ENCODE measurements at places on chromosomes 7 and 10. TPM values are rescaled to one million over a fixed set of nuclear protein-coding genes. Genes with fewer than 3 reads are reported as not detected.

- H3K4me3 ChIP-seq = peak overlapping the region; percentile 33
- no peak for DNase-seq
- H3K27ac ChIP-seq = no peak overlapping the region
- peaks cover 31% of the 10 kb centered on the region for H3K4me1 ChIP-seq
- H3K36me3 ChIP-seq = no peaks in the 10 kb centered on the region
Observed at GRCh38 chr10:49398000-49398861, 2.3 kb upstream of the DRGX start.

GRCh38 chr7:46616636-46617035, 695.6 kb upstream of the IGFBP3 start:
- H3K27me3 ChIP-seq = no peaks in the 10 kb centered on the region
- no peak overlapping the region for H3K4me3 ChIP-seq
- no peak overlapping the region for H3K27ac ChIP-seq
- H3K4me1 ChIP-seq = no peaks in the 10 kb centered on the region

DNA sequence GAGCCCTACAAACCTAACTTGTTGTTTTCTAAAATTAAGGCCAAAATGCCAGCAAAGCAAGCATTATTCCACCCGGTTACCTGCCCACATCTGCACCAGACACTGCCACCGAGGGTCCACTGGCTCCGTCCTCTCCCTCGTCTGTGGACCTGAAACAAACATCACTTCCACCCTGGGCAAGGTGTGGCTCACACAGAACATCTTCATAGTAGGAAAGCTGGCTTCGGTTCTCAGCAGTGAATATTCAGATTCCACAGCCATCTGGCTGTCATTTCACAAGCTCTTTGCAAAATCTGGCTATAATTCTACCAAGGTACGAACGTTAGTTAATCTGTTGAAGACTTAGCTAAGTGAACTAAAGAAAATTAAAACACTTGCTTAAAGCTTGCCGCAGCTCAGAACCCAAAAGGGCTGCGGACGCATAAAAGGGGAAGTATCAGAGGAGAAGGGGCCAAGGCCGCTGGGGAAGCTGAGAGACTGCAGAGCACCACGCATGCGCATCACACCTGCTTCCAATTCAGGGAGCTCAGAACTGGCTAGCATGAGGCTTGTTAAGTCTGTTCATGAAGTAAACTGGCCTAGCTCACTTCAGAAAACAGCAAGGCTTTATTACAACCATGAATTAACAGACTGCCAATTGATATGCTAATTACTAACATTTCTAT, 46.1 kb downstream of the PTPRN2 start:
- no peak overlapping the region for H3K4me3 ChIP-seq
- DNase-seq = no peak
- H3K4me1 ChIP-seq = no peaks in the 10 kb centered on the region
- H3K27me3 ChIP-seq = peaks cover 7% of the 10 kb centered on the region
- no peak overlapping the region for H3K27ac ChIP-seq

DNA sequence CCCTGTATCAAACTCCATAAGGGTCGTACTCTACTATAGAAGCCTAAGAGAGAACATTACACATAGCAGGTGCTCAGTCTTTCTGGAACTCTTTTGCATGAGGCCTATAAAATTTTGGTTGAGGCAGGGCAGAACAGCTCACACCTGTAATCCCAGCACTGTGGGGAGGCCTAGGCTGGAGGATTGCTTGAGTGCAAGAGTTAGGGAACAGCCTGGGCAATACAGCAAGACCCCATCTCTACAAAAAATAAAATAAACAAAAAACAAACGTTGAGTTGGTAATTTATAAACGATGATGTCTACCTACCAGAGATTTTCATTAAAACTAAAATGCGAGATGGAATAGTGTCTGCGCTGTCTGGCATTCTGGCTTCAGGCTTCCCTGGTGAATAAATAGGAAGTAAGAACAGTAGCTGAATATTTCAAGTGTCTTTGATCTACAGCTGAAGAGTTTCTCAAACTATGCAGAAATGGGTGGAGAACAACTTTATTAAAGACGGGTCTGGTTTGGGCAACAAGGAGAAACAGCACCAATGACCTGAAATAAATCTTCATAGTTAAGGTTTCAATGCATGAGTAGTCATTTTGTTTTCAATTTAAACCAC, 774 bp downstream of the PON2 start:
- peak overlapping the region; percentile 89 for H3K27ac ChIP-seq
- peaks cover 18% of the 10 kb centered on the region for H3K4me1 ChIP-seq
- no peaks in the 10 kb centered on the region for H3K27me3 ChIP-seq
- no peaks in the 10 kb centered on the region for H3K36me3 ChIP-seq
- no peak for DNase-seq
- H3K4me3 ChIP-seq = peak overlapping the region; percentile 68

GRCh38 chr10:80484243-80484642, 30.1 kb downstream of the TSPAN14 start:
- DNase-seq = no peak
- H3K4me1 ChIP-seq = peaks cover 63% of the 10 kb centered on the region
- H3K4me3 ChIP-seq = no peak overlapping the region
- H3K27ac ChIP-seq = peak overlapping the region; percentile 68
- peaks cover 6% of the 10 kb centered on the region for H3K36me3 ChIP-seq

DNA sequence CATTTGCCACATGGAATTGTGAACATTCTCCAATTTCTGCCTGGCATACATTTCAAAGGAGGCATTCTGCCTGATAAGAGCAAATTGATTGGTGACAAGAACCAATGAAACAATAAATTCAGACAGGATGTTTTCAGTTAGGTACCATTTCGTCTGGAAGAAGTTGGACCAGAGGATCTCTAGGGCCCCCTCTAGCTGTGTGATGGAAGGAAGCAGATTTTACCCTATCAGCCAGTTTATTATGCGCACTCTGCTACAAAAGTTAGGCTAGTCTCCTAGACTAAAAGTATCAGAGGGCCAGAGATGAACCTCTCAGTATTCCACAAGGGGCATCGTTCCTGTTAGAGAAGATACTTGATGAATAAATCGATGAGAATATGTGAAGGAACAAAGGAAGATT, 118.0 kb downstream of the BUB3 start:
- H3K4me3 ChIP-seq = no peak overlapping the region
- H3K27ac ChIP-seq = no peak overlapping the region
- H3K27me3 ChIP-seq = peaks cover 23% of the 10 kb centered on the region
- H3K36me3 ChIP-seq = no peaks in the 10 kb centered on the region
- peaks cover 4% of the 10 kb centered on the region for H3K4me1 ChIP-seq
- DNase-seq = no peak

DNA sequence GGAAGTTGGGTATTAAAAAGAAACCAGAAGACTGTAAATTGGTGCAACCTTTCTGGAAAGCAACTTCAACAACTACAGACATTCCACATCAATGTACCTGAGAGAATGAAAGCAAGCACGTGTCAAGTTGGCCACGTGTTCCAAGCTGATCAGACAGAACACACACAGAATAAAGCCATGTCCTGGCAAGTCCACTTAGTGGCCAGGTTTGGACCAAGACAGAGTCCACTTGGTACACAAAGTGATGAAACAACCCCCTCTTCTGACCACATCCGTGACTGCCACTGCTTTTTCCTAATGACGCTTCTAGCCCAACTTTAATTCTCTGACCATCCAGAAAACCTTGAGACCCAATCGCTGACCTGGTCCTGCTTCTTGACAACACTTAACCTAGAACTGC, 109.4 kb downstream of the ABLIM1 start:
- H3K4me1 ChIP-seq = peaks cover 39% of the 10 kb centered on the region
- H3K36me3 ChIP-seq = no peaks in the 10 kb centered on the region
- H3K4me3 ChIP-seq = no peak overlapping the region
- no peak for DNase-seq
- H3K27me3 ChIP-seq = no peaks in the 10 kb centered on the region

GRCh38 chr10:91296471-91296870, 76.0 kb downstream of the PCGF5 start:
- H3K4me1 ChIP-seq = peaks cover 12% of the 10 kb centered on the region
- H3K36me3 ChIP-seq = no peaks in the 10 kb centered on the region
- no peak overlapping the region for H3K4me3 ChIP-seq
- H3K27ac ChIP-seq = no peak overlapping the region
- no peak for DNase-seq

DNA sequence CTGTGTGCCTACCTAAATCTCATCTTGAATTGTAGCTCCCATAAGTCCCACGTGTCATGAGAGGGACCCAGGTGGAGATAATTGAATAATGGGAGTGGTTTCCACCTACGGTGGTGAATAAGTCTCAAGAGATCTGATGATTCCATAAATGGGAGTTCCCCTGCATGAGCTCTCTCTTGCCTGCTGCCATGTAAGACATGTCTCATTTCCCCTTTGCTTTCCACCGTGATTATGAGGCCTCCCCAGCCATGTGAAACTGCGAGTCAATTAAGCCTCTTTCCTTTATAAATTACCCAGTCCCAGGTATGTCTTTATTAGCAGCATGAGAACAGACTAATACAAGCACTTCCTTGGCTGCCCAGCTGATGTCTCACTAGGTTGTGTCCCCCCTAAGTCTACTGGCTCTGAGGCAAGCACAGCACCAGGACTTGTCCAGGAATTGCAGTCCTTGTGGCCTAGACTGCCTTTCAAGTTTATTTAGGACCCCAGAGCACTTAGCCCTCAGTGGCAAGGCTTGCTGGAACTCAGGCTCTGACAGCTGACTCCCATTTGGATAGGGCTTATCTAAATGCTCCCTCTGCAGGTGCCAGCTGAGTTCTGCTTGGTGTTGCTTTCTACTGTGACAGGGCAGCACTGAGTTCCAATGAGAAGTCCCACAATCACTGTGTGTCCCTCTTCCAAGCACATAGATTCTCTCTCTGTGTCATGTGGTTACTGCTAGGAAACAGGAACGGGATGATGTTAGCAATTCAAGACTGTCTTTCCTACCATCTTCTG, 59.0 kb upstream of the TAS2R16 start:
- no peaks in the 10 kb centered on the region for H3K36me3 ChIP-seq
- no peaks in the 10 kb centered on the region for H3K27me3 ChIP-seq
- no peaks in the 10 kb centered on the region for H3K4me1 ChIP-seq
- DNase-seq = no peak

MOGAT3 gene
- total RNA-seq = not detected

NRG3 gene
- total RNA-seq = 3.5 TPM

GRCh38 chr7:142352543-142352942, 94.7 kb upstream of the PRSS58 start:
- H3K27ac ChIP-seq = no peak overlapping the region
- no peak for DNase-seq
- no peaks in the 10 kb centered on the region for H3K36me3 ChIP-seq
- H3K4me3 ChIP-seq = no peak overlapping the region
- H3K4me1 ChIP-seq = peaks cover 4% of the 10 kb centered on the region

- H3K4me3 ChIP-seq = no peak overlapping the region
- H3K27me3 ChIP-seq = no peaks in the 10 kb centered on the region
- H3K4me1 ChIP-seq = no peaks in the 10 kb centered on the region
- H3K36me3 ChIP-seq = no peaks in the 10 kb centered on the region
- H3K27ac ChIP-seq = no peak overlapping the region
- no peak for DNase-seq
Observed at GRCh38 chr7:15508258-15508657, 53.6 kb downstream of the AGMO start.

- H3K4me1 ChIP-seq = peaks cover 20% of the 10 kb centered on the region
- no peak for DNase-seq
- H3K4me3 ChIP-seq = no peak overlapping the region
- no peaks in the 10 kb centered on the region for H3K36me3 ChIP-seq
- H3K27me3 ChIP-seq = no peaks in the 10 kb centered on the region
- no peak overlapping the region for H3K27ac ChIP-seq
Observed at GRCh38 chr10:59283456-59284091, 78.8 kb downstream of the FAM13C start.

DNA sequence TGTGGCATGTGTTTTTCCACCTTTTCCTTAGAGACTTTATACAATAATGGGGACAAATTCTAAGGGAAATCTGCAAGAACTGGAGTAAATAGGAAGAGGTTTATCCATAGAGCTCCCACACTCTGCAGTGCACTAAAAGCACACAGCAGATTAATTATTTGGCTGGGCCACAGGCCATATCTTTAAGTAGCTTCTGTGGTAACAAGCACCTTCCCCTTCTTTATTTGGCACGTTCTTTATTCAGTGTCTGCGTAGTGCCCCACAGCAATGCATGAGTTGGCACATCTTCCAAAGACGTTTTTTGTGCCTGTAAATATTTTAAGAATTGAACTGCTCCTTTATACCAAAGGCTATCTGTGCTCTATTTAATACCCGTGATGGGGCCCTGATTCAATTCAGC, 104.9 kb upstream of the MBL2 start:
- H3K4me1 ChIP-seq = no peaks in the 10 kb centered on the region
- DNase-seq = no peak
- H3K4me3 ChIP-seq = no peak overlapping the region
- H3K27me3 ChIP-seq = no peaks in the 10 kb centered on the region
- H3K27ac ChIP-seq = no peak overlapping the region

GRCh38 chr7:104903846-104904245, 110.2 kb upstream of the KMT2E start:
- no peaks in the 10 kb centered on the region for H3K27me3 ChIP-seq
- H3K4me3 ChIP-seq = no peak overlapping the region
- DNase-seq = no peak
- no peaks in the 10 kb centered on the region for H3K36me3 ChIP-seq

OPN1SW gene
- total RNA-seq = not detected

LRRC4 gene
- 0.21 TPM for total RNA-seq

DNA sequence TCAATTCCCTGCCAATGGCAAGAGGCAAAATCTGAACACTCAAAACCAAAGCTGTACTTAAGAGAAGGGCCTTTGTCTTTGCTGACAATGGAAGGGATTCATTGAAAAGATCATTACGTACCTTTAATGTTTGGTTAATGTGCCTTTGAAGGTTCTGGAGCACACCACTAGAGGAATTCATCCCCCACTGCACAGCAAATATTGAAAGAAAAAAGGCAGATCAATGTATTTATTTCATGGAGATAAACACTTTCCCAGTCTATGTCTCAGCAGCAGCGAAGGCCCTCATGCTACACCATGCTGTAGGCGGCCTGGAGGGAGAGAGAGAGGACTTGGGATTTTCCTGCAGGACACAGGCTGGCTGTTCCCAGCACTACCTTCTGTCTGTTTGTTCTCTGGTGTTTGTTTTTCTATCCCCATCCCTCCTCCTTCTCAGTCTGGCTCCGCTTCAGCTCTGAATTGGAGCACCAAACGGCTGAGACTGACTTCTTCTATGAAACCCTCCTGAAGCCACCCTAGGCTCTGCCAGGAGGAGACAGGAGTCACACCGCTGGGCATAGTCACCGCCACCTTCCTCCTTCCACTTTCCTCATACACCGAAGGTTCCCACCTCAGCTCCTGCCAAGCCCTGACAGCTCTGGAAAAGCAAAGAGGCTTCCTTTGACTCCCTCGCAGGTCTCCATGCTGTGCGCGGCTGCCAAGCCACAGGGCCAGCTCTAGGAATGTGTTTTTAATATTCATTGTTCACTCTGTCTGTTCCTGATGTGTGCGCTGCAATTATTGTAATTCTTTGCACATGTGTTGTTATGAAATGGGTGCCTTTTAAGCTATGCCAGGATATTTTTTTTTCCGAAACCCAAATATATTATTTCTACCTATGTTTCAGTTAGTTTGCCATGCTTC, 301.5 kb downstream of the FZD1 start:
- DNase-seq = peak; percentile 62
- no peaks in the 10 kb centered on the region for H3K27me3 ChIP-seq

DNA sequence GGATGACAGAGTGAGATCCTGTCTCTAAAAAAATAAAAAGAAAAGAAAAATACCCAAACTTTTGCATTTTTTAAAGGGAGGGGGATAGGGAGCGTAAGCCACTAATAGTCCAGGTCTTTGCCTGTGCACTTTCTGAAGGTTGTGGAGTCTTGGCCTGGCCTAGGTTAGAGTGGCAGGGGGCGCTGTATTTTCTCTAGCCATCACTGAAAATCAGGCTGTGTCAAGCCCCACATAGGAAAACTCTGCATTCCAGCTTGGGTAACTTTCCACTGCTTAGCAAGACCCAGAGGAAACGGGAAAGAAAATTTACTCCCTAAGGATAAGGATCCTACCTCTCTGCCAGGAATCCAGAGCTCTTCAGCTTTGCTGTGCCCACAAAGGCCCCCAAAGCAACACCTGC, 10.5 kb upstream of the PAX4 start:
- H3K27ac ChIP-seq = no peak overlapping the region
- H3K36me3 ChIP-seq = no peaks in the 10 kb centered on the region
- no peak for DNase-seq
- no peaks in the 10 kb centered on the region for H3K4me1 ChIP-seq
- H3K4me3 ChIP-seq = no peak overlapping the region

All from suprapubic skin (tissue), 4 donors.